DMS79 treated with DMSO at 0.1 percent for 48 hours (cell line): ENCODE measurements at places on chromosomes 16 and 17.

DNA sequence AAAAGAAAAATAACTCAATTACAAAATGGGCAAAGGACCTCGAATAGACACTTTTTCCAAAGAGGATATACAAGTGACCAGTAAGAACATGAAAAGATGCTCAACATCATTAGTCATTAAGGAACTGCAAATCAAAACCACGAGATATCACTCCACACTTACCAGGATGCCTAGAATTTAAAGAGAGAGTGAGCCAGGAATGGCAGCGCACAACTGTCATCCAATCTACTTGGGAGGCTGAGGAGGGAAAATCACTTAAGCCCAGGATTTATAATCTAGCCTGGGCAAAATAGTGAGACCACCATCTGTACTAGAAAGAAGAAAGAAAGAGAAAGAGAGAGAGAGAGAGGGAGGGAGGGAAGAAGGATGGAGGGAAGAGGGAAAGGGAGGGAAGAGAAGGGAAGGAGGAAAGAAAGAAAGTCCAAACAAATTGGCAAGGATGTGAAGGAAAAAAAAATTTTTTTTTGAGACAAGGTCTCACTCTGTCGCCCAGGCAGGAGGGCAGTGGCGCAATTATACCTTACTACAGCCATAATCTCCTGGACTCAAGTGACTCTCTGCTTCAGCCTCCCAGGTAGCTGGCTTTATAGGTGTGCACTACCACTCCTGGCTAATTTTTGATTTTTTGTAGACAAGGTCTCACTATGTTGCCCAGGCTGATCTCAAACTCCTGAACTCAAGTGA is 22.6 kb downstream of the TBX2 start:
- no peak for DNase-seq

GRCh38 chr17:43803758-43804157 is 23.5 kb downstream of the CFAP97D1 start:
- no peak for DNase-seq

DNA sequence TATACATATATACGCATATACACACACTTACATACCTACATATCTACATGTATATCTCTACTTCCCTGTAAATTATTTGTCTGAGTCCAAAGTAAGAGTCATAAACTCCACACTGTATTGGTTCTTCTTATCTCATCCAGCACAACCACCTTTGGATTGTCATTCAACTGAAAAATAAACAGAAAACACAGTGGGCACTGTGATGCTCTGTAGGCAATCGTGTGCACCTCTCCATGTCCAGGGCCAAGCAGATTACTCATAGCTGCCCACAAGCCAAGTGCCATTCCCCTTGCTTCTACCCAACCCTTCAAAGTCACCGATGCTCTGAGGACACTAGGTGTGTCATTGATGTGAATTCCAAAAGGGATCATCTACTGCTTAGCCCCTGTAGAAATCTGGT is 12.9 kb upstream of the TEKT3 start:
- no peak for DNase-seq

GRCh38 chr16:67019171-67019570 is 9.8 kb upstream of the CBFB start:
- no peak for DNase-seq

GRCh38 chr17:17067257-17067656 is 25.0 kb downstream of the MPRIP start:
- no peak for DNase-seq

DNA sequence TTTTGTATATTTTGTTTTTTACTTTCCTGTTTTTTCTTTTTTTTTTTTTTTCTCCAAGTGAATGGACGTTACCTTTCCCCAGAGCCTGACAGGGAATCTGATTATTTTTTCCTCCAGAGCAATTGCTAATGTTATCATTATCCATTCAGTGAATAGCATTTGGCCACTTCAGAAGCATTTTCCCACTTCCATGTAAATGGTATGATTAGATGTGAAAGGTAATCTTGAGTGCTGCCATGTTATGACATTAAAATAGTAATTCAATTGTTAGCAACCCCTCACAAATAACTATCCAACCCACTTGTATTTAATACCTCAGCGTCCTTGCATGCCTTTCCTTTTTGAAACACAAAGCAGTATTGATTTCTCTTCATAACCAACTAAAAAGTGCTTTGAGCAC is 1243.8 kb downstream of the CDH8 start:
- DNase-seq = peak; percentile 54

DNA sequence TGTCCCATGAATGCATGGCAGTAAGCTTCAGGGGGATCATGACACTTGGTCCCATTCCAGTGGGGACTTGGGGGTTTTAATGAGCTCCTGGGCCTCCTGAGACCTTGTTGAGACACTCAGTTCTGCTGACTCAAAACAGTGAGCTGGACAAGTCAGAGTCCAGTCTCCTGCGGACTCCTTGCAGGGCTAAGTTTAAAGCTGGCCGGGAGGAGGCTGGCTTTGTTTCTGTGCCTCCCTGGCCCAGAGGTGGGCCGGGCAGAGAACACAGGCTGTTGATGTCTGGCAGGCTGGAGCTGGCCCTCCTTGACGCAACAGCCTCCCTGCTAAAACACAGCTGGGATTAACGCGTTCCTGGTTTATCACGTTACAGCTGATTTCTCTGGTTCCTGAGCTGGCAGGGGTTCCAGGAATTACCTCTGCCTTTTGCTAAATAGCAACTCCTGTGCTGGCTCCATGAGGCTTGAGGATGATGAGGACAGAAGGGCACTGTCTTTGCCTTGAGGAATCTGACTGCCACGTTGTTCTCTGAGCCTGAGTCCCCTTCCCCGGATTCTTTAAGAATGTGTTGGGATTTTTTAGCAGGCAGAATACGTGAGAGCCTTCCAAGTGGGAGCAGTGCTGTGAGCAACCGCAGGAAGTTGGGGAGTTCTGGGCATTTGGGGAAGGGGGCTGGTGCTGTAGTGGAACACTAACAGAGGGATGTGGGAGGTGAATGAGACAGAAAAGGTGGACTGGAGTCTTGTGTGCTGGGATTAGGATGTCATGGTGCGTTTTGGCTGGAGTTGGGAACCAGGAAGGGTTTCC is 2.0 kb downstream of the GPT2 start:
- DNase-seq = no peak

- no peak for DNase-seq
Measured at GRCh38 chr17:6187836-6188235, 117.7 kb downstream of the WSCD1 start.
